Pancreas (tissue), 10 donors: ENCODE measurements at places on chromosomes 11 and 22. TPM values are rescaled to one million over a fixed set of nuclear protein-coding genes. Genes with fewer than 3 reads are reported as not detected.
A peak's percentile ranks its signal among the peaks of the same experiment; 100 is the strongest.

Gene OR9G1
- total RNA-seq = not detected

Gene PRR33
- not detected for total RNA-seq

Gene APOA1
- not detected for total RNA-seq

Gene OR4X2
- total RNA-seq = not detected

Gene OR51B4
- total RNA-seq = not detected

- H3K27ac ChIP-seq = no peak overlapping the region
- DNase-seq = peak; percentile 68
- H3K4me1 ChIP-seq = peaks cover 35% of the 10 kb centered on the region
- no peaks in the 10 kb centered on the region for H3K36me3 ChIP-seq
- H3K27me3 ChIP-seq = no peaks in the 10 kb centered on the region
Measured at GRCh38 chr11:43987384-43988039, 45.1 kb downstream of the C11orf96 start.

DNA sequence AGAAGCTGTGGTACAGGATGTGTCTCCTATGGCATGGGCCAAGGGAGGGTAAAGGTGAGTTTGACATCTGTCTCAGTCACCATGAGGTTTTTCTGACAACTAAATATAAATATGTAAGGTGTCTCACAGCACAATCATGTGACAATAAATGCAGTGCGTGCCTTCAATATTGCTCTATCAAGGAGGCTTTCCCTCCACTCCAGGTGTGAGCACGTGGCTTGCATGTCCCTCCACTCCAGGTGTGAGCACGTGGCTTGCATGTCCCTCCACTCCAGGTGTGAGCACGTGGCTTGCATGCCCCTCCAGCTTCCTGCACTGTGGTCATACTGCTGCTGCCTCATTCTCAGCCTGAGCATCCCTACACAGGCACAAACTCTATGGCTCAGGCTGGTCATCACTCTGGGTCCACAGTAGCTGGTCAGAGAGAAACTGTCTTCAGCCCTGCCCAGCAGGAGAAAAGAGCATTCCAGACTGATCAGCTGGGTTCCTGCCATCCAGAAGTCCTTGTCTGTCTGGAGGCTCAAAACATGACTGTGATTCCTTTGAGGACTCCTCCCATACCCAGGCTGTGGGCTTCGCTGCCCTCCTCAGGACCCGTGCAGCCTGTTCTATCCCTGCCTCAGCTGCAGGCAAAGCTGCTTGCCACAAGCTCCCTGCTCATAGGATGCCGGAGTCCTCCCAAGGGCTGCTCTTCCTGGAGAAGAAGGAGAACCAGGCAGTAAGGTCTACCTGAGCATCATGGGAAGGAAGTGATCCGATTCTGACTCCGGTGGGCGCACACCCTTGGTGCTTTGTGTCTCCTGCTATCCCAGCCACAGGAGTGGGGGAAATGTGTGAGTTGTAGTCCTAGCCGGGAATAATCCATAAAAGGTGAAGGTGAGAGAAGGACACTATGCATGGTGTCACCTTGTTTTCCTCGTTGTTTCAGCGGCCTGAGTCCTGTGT is 33.4 kb upstream of the VPREB1 start:
- H3K27me3 ChIP-seq = no peaks in the 10 kb centered on the region
- no peaks in the 10 kb centered on the region for H3K36me3 ChIP-seq
- H3K4me1 ChIP-seq = no peaks in the 10 kb centered on the region
- no peak for DNase-seq
- no peak overlapping the region for H3K27ac ChIP-seq

GRCh38 chr11:125408311-125408711 is 87.8 kb downstream of the FEZ1 start:
- no peak overlapping the region for H3K27ac ChIP-seq
- H3K4me1 ChIP-seq = no peaks in the 10 kb centered on the region
- no peak for DNase-seq
- H3K36me3 ChIP-seq = no peaks in the 10 kb centered on the region
- H3K27me3 ChIP-seq = no peaks in the 10 kb centered on the region

- no peak overlapping the region for H3K27ac ChIP-seq
- DNase-seq = no peak
- H3K4me1 ChIP-seq = no peaks in the 10 kb centered on the region
- no peak overlapping the region for H3K4me3 ChIP-seq
Measured at GRCh38 chr11:56842814-56843794, 94.6 kb upstream of the OR9G4 start.

DNA sequence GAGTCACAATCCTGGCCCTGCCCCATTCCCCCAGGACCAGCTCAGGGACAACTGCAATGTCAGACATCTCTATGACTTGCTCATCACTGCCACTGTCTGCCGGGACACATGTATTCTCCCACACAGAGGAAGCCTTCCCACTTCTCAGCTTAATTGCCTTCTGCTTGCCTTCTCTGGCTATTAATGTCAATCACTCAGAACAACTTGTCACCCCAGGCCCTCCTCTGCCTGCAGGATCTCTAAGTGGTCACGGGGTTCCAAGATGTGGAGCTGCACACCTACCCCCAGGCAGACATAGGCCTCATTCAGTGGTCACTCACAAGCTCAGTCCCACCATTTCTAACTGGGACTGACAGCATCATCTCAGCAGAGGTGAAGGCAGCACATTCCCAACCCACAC is 15.1 kb downstream of the PLEKHA7 start:
- H3K4me3 ChIP-seq = no peak overlapping the region
- peaks cover 38% of the 10 kb centered on the region for H3K4me1 ChIP-seq
- H3K27ac ChIP-seq = no peak overlapping the region
- no peaks in the 10 kb centered on the region for H3K27me3 ChIP-seq
- DNase-seq = no peak

DNA sequence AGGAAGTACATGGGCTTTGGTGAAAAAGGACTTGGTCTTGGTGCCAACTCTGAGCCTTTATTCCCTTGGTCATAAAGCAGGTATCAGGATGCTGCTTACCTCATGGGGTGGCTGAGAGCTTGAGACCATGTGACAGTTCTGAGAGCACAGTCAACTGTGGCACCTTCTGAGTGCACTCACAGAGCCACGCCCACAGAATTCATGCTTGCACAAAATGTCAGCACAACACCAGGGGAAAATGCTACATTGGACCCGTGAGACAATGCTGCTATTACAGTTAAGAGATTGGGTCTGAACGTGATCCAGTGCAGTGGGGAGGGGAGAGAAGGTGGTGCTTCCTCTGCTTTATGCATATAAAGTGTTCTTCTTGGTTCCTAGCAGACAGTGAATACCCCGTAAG is 79.5 kb upstream of the SPON1 start:
- H3K27me3 ChIP-seq = no peaks in the 10 kb centered on the region
- H3K4me3 ChIP-seq = no peak overlapping the region
- no peaks in the 10 kb centered on the region for H3K36me3 ChIP-seq
- DNase-seq = no peak
- H3K4me1 ChIP-seq = no peaks in the 10 kb centered on the region

GRCh38 chr11:33892906-33893594 is 1.2 kb upstream of the LMO2 start:
- no peak overlapping the region for H3K27ac ChIP-seq
- no peak for DNase-seq
- no peaks in the 10 kb centered on the region for H3K36me3 ChIP-seq
- H3K4me1 ChIP-seq = no peaks in the 10 kb centered on the region
- H3K4me3 ChIP-seq = no peak overlapping the region

DNA sequence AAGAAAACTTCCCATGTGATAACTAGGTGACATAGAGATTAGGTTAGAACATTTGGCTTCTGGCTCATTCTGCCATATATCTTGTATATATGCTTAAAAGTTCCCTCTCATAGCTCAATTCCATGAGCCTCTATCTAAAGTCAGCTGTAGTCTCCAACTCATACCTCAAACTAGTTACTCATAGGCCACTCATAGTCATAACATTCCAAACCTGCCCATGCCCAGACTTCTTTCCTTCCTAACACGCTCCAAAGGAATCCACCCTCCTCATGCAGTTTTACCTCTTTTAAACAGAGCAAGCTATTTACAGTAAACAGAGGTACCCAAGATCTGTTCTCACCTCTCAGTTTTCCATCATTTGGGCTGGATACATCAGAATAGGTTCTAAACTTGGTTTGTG is 39.4 kb downstream of the GLYATL2 start:
- H3K4me3 ChIP-seq = no peak overlapping the region
- no peak overlapping the region for H3K27ac ChIP-seq
- no peak for DNase-seq
- H3K4me1 ChIP-seq = no peaks in the 10 kb centered on the region

GRCh38 chr22:37560608-37561211 is 430 bp downstream of the CDC42EP1 start:
- DNase-seq = peak; percentile 72
- peak overlapping the region; percentile 87 for H3K4me3 ChIP-seq
- H3K36me3 ChIP-seq = no peaks in the 10 kb centered on the region
- peak overlapping the region; percentile 97 for H3K27ac ChIP-seq
- no peaks in the 10 kb centered on the region for H3K27me3 ChIP-seq
- peaks cover 67% of the 10 kb centered on the region for H3K4me1 ChIP-seq

GRCh38 chr11:1834779-1835670 is at the start of gene SYT8:
Gene SYT8, plus strand, starts transcription at chr11:1834990. Its CDS starts 116 bp downstream, at chr11:1835106.
- DNase-seq = peak; percentile 77
- H3K27me3 ChIP-seq = no peaks in the 10 kb centered on the region
- peak within 1 kb of the TSS; percentile 93 for H3K27ac ChIP-seq
- peaks cover 36% of the 10 kb centered on the region for H3K4me1 ChIP-seq
- no peak within 1 kb of the TSS for H3K4me3 ChIP-seq
